Erythroblast (primary cell): ENCODE measurements at places on chromosomes 16 and 17.
A peak's percentile ranks its signal among the peaks of the same experiment; 100 is the strongest.

DNA sequence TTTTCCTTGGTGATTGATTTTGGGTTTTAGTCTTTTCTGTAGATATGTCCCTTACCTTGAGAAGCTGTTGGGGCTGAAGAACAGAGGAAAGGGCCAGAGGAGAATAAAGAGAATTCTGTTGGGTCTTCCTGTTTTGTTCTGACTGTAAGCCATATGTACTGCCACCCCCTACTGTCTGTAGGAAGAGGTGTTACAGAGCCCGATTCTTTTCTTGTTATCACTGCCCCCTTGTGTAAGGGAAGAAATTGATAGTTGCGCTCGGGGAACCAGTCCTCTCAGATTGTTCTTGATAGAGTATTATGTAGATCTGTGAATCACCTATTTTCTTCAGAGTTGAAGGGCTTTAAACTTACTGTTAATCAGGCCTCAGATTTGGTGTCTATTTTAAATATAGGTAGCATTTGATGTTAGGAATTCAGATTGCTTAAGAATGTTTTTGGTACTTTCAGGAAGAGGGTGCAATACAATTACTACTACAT is 2.4 kb downstream of the TANC2 start:
- peak; percentile 77 for DNase-seq

DNA sequence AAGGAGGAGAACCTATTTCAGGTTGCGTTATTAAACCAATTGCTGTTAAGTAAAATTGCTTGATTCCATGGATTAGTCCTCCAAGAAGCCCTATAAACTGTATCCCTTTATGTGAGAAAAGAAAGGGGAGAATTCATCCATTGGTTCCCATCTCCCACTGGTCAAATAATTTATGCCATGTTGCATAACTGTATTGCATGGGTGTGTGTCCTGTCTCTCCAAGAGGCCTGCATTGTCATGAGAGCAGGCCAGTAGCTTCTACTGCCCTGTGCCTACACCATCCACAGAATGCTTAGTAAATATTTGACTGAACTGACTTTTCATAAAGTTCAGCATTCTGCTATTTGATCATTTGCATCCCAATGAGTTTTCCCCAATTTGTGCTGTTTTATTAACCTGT is 11.7 kb upstream of the TOB1 start:
- DNase-seq = no peak

GRCh38 chr17:60473788-60474187 is 51.5 kb downstream of the CHCT1 start:
- no peak for DNase-seq

- DNase-seq = no peak
These were observed 9.0 kb downstream of the CBFA2T3 start for GRCh38 chr16:88967830-88968588.

DNA sequence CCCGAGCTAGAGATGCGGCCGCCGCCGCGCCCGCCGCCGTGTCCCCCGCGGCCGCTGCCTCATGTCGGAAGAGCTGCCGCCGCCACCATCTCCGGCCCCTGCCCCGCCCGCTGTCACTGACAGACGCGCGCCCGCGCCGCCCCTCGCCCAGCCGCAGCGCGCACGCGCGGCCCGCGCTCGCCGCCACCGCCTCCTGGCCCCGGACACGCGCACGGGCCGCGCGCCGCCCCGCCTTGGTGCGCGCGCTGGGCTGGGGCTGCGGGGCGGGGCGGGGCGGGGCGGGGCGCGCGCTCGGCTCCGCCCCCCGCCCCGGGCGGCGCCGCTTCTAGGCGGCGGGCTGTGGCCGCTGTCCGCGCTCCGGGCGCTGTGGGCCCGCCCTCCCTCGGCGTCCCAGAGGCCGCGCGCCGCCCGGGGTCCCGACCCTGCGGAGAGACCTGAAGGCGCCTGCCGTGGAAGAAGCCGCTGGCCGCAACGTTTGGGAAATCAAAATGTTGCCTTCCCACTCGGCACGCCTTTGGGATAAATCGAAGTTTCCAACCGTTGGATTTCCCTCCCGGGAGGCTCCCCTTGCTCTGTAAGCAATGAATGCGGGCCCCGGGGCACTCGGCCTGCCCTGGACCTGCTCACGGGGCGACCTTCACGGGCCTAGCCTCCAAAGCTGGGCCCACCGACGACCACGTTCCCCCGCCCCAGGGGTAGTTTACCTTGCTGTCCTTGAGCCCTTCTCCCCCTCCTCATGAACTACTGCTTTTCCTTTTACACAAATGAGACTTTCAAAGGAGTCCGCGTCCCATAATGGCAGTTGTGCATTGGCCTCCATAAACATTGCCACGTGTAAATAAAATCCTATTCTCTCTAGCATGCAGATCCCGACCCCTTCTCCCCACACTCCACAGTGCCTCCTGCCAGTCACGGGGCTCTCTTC is at the start of gene ADCY9:
Gene ADCY9, minus strand, starts transcription at position 118 of the 925 bp plus-strand sequence. CDS start 1,000 bp downstream, outside the sequence.
- peak; percentile 81 for DNase-seq

GRCh38 chr16:17850581-17851250 is 380.0 kb upstream of the XYLT1 start:
- DNase-seq = no peak

DNA sequence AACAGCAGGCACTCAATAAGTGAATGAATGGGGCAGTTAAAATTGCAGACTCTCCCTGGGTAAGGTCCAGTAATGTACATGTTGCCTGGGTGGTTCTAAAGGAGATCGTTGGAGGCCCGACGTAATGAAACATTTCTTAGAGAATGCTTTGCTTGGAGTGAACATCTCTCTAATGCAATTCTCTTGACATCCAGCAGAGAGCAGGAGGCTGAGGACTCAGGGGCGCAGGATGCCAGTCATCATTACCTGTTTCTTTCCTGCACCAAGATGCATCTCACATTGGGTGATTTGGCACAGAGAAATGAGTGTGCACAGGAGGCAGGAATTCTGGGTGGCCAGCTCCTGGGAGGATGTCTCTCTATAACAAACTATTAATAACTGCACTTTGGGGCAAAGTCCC is 130.3 kb upstream of the RBBP6 start:
- DNase-seq = no peak

DNA sequence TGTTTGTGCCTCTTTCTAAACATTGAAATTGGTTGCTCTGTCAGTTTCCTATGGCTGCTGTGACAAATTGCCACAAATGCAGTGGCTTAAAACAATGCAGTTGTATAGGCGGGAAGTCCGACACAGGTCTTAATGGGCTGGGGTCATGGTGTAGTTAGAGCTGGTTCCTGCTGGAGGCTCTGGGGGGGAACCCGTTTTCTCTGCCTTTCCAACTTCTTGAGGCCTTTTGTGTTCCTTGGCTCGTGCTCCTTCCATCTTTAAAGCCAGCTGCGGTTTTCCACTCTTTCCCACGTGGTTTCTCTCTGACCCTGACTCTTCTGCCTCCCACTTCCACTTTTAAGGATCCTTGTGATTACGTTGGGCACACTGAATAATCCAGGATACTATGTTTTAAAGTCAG is 12.5 kb downstream of the EPN2 start:
- no peak for DNase-seq

GRCh38 chr17:66032082-66032712 is 159.7 kb downstream of the CEP112 start:
- DNase-seq = no peak

DNA sequence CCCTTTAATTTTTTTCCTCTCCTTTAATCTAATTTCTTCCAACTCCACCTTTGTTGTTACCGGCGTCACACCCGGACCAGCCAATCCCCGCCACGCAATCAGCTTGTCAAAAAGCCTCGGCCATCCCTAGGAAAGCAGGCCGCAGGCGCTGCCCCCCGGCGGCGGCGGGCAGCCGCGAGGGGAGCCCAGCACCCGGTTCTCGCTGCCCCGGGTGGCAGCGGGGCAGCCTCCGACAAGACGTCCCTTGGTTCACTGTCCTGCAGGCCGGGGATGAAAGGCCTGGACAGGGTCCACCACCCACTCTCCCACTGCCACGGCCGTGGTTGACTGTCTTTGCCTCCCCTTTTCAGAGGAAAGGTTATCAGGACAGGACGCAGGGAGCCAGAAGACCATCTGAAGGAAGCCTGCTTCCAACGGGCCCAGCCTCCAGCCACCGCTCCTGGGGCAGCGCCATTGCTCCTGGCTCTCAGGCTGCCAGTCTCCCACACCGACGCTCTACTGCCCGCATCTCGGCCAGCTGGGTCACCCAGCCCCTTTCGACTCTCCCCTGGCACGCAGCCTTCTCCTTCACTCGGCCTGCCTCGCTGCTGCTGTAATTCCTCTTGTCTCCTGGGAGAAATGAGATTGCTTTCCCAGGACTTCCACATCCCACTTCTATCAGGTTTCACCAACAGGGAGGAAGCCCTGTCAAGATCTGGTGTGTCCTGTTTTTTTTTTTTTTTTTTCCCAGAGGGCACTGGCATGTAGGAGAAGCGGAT is 2.8 kb upstream of the UBTF start:
- DNase-seq = peak; percentile 90

- DNase-seq = no peak
These were observed 77.9 kb downstream of the MAP2K4 start for GRCh38 chr17:12098568-12098967.

GRCh38 chr16:26510924-26511323 is 555.8 kb upstream of the C16orf82 start:
- no peak for DNase-seq

- DNase-seq = peak; percentile 67
These were observed 646 bp downstream of the RABEP1 start for GRCh38 chr17:5282642-5283217.

DNA sequence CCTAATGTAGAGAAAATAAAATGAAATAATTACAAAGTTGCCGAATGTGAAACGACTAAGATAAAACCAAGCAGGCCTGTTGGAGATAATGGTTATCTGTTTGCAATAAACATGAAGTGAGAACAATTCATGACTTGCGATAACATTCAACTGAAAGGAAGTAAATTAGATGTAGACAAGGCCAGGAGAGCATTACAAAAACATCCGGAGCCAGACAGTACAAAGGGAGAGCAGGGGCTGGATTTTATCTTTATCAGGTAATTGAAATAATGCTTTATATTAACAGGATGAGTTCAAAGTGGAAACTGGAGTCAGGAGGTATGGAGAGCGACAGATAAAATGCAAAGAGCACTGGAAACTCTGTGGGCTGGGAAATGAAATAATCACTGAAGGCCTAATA is 265.6 kb upstream of the GOT2 start:
- peak; percentile 63 for DNase-seq

GRCh38 chr16:86576591-86577313 is 1.6 kb upstream of the FOXL1 start:
- DNase-seq = no peak

GRCh38 chr17:65181237-65182061 is 44.3 kb downstream of the RGS9 start:
- no peak for DNase-seq

- no peak for DNase-seq
These were observed 16.2 kb upstream of the MRC2 start for GRCh38 chr17:62611292-62611691.

- no peak for DNase-seq
These were observed 126.6 kb downstream of the RPTOR start for GRCh38 chr17:80671039-80671824.

- DNase-seq = peak; percentile 50
These were observed 4.7 kb downstream of the FAM117A start for GRCh38 chr17:49759203-49759602.

DNA sequence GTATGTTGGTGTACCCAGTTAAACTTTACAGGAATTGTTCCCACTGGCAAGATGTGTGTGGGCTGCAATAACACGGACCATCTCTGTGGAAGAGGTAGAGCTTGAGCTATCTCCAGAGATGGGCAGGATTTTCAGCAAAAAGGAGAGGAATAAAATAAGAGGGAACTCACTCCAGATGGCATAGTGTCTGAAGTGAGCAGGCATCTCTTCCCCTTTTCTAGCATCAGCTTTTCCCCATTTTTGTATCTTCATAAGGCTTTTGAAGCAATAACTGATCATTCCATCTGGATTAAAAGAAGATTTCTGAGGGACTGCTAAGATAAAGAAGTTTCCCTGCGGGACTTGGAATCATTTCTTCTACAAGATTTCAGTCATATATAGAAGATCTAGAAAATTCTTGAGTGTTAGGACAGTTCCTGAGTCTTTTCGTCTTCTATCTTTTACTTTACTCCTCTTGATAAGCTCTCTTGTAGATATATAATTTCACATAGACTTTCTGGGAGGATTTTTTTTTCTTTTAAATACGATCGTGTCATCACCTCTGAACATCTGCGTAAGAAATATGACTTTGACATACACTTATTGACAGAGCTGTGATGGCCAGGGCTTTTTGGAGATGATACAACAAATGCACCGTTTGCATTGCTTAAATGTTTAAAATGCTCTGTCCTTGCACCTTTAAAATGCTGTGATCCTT is 2.1 kb downstream of the CPD start:
- DNase-seq = no peak

GRCh38 chr17:4249452-4250029 is 14.2 kb downstream of the ANKFY1 start:
- peak; percentile 97 for DNase-seq

GRCh38 chr17:3892095-3892998 is 506 bp downstream of the CAMKK1 start:
- peak; percentile 59 for DNase-seq

- no peak for DNase-seq
These were observed 37.7 kb downstream of the XYLT1 start for GRCh38 chr16:17432901-17433576.

- no peak for DNase-seq
These were observed 19.8 kb upstream of the CHMP6 start for GRCh38 chr17:80971704-80972304.

DNA sequence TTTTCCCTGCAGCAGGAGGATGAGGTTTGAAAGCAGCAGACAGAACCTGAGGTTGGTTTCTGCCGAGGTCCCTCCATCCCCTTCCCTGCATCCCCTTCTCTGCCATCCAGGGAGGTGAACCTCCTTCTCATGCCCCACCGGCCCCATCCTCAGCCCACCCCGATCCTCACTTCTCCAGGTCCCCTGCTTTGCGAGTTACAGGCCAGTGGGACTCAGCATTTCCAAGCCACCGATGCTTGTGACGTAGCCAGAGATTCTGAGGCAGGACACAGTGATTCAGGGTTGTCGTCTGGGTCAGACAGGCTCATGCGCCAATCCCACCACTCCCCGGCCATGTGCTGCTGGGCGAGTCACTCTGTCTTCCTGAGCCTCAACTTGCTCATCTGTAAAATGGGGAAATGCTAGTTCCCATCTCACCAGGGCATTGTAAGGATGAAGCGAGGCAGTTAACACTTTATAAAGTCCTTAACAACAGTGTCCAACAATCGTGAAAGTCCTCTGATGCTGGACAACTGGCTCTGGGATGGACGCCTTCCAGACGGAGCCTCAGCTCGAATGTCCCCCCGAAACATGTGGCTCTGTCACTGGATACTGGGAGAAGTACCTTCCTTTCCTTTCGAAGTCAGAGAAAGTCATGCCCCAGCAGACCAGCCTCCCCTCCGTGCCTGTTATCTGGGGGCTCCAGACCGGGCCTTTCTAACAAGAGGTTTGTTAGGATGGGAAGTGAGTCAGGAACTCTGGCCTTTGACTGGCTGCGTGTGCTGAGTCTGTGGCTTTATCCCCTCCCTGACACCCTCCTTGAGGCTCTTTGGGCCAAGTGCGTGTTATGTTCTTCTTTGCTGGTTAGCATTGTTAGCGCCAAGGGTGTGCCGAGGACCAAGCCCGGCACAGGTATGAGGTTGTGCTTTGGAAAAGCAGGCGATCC is 21.9 kb downstream of the SEC14L5 start:
- no peak for DNase-seq

DNA sequence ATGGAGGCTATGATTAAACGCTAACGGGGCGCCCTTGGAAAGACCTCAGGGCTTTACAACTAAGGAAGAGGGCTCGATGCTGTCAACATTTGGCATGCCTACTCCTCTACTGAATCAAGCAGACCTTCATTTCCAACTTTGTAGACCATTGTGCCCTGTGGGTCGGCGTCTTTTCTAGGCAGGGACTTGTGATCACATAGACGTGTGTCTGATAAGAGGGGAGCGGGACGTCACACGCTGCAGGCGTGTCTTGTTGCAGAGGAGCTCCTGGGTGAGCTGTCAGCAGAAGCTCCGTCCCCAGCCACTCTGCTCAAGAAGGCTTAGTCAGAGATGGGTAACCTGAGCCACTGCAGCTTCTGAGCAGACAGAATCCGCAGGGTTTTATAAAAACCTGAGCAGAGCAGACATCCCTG is 2.8 kb downstream of the MAPK8IP3 start:
- DNase-seq = peak; percentile 88
